NT2/D1 (cell line): ENCODE measurements at places on chromosomes 16 and 17.
A peak's percentile ranks its signal among the peaks of the same experiment; 100 is the strongest.

- DNase-seq: peak; percentile 95
Measured at GRCh38 chr17:4966844-4967538, 626 bp downstream of the SPAG7 start.

GRCh38 chr17:2718150-2718938 is 6.8 kb upstream of the CLUH start:
- no peak for DNase-seq

GRCh38 chr17:64151016-64151368 is 21.0 kb upstream of the ERN1 start:
- DNase-seq: no peak

GRCh38 chr16:70577256-70577698 is 53.7 kb downstream of the SF3B3 start:
- no peak for DNase-seq

DNA sequence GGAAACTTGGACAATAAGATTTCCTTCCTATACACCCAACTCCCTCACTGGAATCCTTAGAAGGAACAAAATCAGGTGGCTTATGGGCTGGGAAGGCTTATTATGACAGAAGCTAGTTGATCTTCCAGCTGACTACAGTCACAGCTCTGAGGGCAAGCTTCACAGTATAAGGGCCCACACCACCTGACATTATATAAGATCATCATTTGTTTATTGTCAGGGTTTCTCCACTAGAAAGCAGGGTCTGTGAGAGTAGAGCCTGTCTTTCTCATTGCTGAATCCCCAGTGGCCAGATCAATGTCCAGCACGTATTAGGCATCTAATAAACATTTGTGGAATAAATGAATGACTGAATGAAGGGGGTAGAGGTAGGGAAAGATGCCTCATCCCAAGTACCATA is 57.8 kb upstream of the PHOSPHO1 start:
- no peak for DNase-seq
